NCI-H2081 (cell line): ENCODE measurements at places on chromosomes 1 and 21.
A peak's percentile ranks its signal among the peaks of the same experiment; 100 is the strongest.

DNA sequence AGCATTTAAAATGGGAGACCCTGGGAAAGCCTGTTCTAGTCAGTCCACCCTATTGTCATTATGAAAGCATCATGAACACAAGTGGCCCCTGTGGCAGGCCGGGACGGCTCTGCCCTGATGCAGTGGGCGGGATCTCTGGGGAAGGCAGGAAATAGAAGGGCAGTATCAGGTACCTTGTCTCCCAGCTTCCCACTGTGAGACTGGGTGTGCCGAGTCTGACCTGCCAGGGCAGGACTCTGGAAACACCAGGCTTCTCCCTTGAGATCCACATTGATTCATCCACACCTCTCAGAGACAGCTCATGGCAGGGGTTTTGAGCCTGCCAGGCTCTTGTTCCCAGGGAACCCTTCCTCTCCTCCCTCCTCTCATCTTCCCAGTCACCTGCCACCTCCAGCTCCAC lies 24.5 kb upstream of the GNPAT start:
- no peak for DNase-seq

GRCh38 chr1:187032982-187033692 lies 204.4 kb downstream of the PLA2G4A start:
- no peak for DNase-seq

DNA sequence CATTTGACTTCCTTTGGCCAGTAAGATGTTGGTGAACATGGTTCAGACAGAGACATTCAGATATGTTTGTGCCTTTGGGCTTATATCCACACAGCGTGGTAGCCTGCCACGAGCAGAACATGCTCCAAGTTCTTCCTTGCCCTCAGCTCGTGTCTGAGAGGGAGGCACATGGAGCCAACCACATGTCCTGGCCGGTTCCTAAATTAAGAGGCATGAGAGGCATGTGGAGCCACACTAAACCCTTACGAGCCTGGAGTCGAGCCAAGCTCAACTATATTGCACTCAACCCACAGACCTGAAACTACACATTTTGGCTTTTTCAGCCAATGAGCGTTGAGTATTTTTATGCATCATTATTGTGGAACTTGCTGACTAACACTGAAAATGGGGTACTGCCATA lies 133.7 kb upstream of the KCNK1 start:
- no peak for DNase-seq

- DNase-seq: no peak
Measured at GRCh38 chr1:61605607-61606321, 119.2 kb downstream of the TM2D1 start.

GRCh38 chr1:219298571-219299148 lies 125.0 kb downstream of the LYPLAL1 start:
- no peak for DNase-seq

DNA sequence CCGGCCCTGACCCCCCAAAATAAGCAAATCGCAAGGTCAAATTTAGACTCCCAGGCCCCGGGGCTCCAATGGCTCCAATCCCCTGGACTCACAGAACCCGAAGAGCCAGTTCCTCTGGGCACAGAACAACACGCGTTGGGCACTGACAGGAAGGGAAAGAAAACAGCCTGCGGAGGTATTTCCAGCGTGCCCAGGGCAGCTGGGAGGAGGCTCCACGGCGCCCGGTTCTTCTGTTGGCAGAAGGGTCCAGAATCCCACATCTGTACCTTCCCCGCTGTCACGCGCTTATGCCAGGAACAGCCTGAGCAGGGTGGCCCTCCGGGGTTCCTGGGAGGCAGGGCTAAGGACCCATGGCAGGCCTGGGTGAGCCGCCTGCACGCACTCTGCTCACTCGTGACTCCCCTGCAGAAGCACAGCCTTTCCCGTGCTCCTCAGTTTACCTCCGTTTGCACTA lies 85.5 kb downstream of the RIPK4 start:
- DNase-seq: no peak

DNA sequence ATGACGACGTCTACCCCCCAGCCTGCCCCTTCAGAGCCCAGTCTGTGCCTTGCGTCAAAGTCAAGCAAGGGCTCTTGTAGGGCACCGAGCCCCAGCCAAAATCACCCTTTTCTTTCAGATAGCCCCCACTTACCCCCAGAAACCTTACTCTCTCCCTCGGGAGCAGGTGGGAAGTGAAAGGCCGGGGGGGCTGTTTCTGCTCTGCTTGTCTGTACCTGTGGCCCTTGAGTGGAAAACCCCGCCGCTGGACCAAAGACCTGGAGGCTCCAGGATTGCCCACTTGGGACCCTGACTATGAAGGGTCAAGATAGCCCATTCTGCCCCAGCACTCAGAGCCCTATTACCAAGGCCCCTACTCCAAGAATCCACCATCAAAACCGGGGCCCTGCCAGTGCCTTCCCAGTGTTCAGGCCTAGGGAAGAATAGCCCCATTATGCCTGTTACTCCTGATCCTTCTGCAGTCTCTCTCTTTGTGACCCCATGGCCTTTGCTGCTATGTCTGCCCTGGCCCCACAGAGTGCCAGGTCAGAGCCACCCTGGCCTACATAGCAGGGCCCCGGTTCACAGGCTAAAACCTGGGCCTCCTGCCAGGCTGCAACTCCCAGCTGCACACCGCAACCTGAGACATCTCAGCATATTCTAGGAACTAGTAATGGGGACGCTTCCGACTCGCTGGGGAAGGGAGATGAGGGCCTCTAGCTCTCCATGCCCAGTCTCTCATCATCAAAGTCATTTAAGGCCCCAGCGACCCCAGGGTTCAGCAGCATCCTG lies 22.2 kb upstream of the HPDL start:
- DNase-seq: no peak

GRCh38 chr1:19814681-19815503 lies at the start of gene RNF186:
Gene RNF186 (minus strand): TSS chr1:19815283. CDS start chr1:19815101, 182 bp downstream.
- peak; percentile 13 for DNase-seq

DNA sequence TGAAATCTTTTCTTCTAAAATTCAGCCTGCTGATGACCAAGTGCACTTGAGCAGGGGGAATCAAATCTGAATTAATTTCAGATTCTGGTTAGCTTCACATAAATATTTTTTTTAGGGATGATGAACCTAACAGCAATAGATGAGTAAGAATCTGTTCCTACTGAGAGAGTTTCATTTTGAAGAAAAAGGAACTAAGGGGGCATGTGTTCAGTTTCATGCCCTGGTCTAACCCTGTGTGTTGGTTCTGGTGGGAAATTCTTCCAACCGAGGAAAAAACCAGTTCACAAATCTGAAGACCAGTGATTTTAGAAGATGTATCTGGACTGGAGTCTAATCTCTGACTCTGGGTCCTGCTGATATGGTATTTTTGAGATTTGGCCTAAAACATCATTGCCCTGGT lies 13.7 kb downstream of the SELL start:
- no peak for DNase-seq

DNA sequence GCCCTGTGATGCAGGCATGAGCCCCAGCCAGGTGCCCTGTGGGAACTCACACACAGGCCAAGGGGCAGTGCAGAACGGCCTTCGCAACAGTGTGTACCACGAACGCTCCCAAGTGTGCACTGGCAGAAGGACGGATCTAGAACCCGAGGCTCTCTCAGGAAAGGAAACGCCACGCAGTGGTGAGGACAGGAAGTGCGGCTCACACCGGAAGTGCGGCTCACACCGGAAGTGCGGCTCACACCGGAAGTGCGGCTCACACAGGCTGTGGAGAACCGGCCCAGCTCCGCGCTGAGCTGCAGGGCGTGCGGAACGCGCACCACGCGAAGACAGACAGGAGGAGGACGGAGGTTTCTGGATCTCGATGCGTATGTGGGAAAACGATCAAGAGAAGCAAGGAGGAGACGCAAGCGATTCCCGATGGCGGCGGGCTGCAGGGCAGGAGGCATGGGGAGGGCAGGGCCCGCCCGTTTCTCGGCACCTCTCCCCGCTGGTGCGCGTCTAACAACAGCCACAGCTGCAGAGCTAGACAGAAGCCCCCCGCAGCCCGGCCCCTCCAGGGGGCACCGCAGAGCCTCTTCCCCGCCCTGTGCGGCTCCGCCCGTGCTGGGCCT lies 35.9 kb upstream of the TMEM52 start:
- DNase-seq: no peak

DNA sequence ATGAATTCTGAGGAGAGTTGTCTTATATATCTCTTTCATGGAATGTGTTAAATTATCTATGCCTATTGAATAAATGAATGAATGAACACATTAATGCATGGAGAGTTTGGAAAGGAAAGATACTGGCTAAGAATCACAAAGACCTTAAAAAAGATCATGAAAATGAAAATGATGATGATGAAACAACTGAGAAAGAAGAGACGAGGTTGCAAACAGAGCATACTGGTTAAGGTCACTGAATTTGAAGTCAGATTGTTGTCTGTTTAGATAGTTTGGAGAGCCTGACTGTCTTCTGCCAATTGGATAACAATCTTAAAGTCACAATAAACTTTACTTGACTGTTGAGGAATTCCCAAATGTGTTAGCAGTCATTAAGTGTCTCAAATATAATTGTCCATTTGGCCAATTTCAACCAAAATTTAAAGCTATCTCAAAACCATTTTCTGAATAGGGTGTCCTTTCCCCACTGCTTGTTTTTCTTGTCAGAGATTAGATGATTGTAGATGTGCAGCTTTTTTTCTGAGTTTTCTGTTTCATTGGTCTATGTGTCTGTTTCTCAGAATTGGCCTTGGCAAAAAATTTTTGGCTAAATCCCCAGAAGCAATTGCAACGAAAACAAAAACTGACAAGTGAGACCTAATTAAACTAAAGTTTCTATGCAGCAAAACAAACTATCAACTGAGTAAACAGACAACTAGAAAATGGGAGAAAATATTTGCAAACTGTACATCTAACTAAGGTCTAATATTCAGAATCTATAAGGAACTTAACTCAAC lies 132.2 kb downstream of the PTGER3 start:
- DNase-seq: peak; percentile 8

DNA sequence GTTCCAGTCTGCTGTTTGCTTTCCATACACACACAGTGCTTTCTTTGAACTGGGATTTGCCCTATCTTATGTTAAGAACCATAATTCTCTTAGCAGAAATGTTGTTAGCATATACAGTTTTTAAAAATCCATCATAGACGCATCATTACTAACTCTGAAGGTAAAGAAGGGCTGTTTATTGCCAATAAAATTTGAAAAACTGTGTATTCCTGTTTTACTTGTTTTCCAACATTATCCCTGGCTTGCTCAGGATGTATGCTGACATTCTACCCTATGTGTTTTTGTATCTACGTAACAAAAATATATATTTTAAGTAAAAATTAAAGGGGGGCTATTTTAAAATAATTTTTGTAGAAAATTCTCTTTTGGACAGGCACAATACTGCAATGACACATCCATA lies 857.2 kb downstream of the BRINP3 start:
- DNase-seq: no peak

DNA sequence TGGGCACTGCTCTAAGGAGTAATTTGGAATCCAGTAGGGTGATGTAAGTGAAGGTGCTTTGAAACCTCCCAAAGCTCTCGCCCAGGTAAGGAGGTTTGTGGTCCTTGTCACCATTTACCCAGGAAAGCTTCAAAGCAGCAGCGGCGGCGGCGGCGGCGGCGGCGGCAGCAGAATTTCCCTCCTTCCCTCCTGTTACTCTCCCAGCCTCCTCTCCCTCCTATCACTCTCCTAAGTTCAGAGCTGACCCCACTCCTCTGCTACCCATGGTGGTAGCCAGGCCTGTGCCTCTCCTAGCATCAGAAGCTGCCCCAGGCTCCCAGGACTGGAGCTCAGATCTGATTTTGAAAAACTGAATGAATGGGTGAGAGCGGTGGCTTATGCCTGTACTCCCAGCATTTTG lies 60.7 kb downstream of the ACBD3 start:
- DNase-seq: no peak

GRCh38 chr1:207342332-207342731 lies 20.9 kb downstream of the CD55 start:
- DNase-seq: no peak

DNA sequence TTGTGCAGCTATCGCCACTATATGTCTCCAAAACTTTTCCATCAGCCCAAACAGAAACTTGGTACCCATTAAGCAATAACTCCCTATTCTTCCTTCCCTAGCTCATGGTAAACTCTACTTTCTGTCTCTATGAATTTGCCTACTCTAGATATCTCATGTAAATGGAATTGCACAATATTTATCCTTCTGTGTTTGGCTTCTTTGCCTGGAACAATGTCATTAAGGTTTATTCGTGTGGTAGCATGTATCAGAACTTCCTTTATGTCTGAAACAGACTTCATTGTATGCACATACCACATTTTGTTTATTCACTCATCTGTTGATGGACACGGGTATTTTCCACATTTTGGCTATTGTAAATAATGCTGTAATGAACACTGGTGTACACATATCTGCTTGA lies 40.7 kb upstream of the CD34 start:
- no peak for DNase-seq

DNA sequence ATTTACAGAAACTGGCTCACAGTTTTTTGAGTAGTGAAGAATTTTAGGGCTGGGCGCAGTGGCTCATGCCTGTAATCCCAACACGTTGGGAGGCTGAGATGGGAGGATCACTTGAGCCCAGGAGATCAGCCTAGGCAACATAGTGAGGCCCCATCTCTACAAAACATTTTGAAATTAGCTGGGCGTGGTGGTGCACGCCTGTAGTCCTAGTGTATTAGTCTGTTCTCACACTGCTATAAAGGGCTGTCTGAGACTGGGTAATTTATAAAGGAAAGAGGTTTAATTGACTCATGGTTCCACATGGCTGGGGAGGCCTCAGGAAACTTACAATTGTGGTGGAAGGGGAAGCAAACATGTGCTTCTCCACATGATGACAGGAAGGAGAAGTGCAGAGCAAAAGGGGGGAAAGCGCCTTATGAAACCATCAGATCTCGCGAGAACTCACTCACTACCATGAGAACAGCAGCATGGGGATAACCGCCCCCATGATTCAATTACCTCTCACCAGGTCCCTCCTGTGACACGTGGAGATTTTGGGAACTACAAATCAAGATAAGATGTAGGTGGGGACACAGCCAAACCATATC lies 24.4 kb upstream of the DYRK1A start:
- no peak for DNase-seq

GRCh38 chr1:107430540-107431228 lies 289.8 kb downstream of the NTNG1 start:
- DNase-seq: no peak

DNA sequence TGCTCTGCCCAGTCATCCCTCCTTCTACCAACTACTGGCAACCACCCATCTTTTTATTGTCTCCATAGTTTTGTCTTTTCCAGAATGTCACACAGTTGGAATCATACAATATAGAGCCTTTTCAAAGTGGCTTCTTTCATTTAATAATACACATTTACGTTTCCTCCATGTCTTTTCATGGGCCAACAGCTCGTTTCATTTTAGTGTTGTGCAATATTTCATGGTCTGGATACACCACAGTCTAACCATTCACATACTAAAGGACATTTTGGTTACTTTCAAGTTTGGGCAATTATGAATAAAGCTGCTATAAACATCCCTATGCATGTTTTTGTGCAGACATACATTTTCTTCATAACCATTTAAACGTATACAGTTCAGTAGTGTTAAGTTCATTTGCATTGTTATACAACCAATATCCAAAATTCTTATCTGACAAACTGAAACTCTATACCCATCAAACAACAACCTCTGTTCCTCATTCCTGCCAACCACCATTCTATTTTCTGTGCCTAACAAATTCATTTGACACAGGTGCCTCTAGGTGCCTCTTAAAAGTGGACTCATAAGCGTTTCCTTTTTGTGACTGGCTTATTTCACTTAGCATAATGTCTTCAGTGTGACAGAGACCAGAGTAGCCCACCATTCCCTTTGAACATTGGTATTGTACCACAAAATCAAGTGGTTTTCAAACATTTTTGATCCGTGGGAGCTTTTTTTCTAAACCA lies 138.1 kb downstream of the NR5A2 start:
- no peak for DNase-seq
